Epithelial cell of proximal tubule (primary cell): ENCODE measurements at places on chromosomes 2 and 18.

DNA sequence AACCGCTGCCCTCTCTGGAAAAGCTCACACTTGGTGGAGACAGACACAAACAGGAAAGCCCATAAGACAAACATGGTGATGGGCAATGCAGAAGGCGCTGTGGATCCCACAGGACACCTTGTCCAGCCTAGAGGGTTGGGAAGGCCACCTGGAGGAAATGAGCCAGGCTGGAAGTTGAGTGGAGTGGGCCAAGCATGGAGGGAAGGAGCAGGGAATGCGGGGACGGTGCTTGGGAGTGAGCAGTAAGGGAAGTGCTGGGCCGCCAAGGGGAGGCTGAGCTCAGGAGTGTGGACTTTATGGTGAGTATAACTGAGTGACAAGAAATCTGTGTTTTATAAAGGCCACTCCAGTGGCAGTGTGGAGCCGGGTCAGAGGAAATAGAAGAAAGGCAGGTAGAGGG is 2.8 kb upstream of the GRHL1 start:
- DNase-seq = no peak

GRCh38 chr2:120794716-120795115 is 59.0 kb downstream of the GLI2 start:
- DNase-seq = no peak

- DNase-seq = no peak
Measured at GRCh38 chr2:200635251-200635650, 49.4 kb downstream of the AOX1 start.

- no peak for DNase-seq
Measured at GRCh38 chr2:33073018-33073417, 126.3 kb downstream of the LTBP1 start.

- DNase-seq = no peak
Measured at GRCh38 chr2:31957354-31958139, 53.3 kb downstream of the MEMO1 start.

DNA sequence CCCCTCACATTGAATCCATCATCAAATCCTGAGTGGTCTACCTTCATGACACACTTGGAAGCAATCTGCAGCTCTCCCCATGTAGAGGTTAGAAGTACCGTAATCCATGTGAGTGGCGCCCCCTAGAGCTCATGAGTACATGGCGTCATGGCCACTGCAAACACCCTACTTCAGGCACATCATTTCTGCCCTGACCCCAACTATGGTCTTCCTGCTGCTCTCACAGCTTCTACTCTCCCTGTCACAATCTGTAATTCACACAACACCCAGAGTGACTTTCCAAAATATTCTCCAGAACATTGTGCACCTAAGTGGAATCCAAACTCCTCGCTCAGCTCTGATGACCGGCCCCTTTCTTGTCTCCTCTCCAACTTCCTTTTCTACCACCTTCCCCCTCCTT is 141.9 kb downstream of the ANKRD44 start:
- no peak for DNase-seq
